ENCODE measurements at places on chromosomes 5 and 9.

- peak; percentile 71 for DNase-seq
These were observed 293.2 kb downstream of the ARHGAP26 start for GRCh38 chr5:143063175-143063970.

DNA sequence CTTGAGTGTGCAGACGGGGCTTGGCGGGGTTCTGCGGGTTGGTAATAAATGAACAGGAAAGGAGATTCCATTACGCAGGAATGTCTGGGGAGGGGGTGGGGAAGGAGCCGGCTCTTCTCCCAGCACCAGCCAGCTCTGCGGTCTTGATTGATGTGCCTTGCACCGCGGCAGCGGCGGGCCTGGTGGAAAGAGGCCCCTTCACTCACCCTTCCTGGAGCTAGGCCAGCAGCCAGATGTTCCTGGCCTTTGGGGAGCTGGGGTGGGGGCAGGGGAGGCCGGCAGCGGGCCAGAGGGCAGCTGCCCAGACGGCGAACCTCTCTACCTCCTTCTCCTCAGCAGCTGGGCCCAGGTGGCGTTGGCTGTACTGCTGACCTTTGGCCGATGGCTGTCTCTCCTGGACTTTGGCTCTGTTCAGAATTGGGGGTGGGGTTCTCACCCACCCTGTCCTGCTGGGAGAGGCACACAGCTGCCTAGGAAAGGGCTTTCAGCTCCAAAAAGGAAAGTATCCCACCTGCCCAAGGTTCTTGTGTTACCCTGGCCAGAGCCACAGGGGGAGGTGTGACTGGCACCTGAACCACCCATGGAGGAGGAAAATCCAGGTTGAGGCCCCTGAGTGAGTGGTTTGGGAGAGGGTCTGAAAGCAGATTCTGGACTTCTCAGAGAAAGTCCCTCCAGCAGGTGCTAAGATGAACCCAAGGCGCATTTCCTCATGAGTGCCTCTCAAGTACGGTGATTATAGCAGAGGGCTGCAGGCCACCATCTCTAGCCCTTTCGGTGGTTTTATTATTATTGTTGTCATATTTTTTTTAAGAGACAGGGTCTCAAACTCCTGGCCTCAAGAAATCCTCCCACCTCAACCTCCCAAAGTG is 58.0 kb upstream of the SYNPO start:
- peak; percentile 75 for DNase-seq

DNA sequence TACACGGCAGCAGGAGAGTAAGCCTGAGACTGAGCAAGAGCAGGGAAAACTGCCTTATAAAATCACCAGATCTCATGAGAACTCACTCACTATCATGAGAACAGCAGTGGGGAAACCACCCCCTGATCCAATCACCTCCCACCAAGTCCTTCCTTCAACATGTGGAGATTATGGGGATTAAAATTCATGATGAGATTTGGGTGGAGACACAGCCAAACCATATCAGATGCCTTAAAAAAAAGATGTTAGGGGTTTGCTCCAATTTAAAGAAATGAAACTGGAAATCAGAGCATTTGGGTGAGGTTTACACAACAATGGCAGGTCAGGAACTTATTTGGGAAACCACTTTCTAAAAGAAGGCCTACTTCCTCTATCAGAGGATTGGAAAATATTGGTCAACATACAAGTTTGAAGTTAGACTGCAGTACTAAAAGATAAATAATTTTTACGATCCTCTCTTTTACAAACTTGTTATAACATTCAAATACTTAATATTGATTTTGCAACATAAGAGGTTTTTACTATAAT is 105.1 kb downstream of the FBN2 start:
- DNase-seq: no peak

- DNase-seq: no peak
These were observed 133.4 kb upstream of the SHB start for GRCh38 chr9:38202336-38202938.

DNA sequence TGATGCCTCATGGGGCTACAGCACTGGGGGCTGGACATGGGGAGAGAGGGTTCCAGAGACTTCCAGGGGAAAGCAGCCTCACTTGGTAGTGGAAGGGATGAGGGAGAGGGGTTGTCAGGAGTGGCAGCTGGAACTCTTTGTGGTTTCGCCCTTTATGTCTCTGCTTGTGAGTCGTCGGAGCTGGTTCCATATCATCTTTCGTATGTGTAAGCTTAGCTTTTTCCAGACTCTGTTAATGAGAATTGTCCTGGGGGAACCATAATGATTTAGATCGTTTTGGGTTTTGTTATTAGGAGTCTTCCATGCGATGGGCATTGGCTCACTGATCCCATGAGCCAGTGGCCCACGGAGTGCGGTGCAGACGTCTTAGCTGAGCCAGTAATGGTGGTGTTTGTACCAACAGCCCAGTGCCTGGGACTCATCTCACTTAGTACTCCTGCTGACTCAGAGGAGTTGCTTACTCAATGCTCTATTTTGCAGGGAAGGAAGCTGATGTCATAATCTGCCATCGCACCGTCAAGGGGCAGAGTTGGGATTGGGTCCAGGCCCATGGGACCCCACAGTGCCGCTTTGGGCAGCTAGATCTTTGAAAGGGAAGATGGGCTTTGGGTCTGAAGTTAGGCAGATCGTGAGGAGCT is 48.5 kb downstream of the NEK6 start:
- peak; percentile 88 for DNase-seq

DNA sequence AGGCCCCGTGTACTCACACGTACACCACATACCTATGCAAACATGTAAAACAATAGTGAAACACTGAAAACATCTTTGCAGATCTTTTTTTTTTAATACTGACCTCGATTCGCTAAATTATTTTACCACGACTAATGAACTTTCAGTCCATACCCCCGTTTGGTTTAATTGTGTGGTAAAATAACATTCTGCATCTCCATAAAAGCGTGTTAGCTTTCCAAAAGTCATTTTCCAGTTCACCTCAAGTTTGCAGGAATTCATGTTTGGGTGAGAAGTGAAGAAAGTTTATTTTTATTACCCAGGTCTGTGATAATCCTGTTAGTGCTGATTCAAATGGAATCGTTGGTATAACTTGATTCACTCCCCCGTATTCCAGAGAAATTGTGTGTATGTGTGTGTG is 652 bp downstream of the ARSK start:
- DNase-seq: peak; percentile 24

GRCh38 chr9:130225071-130225470 is 40.5 kb upstream of the HMCN2 start:
- no peak for DNase-seq

DNA sequence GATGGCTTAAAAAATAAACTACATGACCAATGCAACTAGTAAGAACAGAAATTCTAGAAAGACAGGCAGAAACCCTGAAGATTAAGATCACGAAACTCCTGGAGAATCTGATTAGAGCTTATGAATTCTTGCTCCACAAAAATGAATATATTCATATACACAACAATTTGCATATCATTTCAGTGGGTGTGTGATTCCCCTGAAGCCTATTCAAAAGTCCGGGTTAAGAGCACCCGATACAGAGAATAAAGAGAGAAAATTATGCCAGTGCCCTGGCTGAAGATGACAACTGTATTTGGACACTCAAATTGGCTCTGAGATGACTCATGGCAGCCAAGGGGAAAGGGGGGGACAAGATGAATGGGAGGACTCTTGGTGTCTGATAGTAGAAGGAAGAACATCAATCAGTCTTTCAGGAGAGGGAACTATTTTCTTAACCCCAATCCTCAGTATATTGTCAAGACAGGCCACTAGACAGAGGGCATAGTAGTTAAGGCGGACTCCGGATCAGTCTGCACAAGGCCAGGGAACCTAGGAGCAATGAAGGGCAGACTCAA is 6.0 kb downstream of the TMOD1 start:
- no peak for DNase-seq

DNA sequence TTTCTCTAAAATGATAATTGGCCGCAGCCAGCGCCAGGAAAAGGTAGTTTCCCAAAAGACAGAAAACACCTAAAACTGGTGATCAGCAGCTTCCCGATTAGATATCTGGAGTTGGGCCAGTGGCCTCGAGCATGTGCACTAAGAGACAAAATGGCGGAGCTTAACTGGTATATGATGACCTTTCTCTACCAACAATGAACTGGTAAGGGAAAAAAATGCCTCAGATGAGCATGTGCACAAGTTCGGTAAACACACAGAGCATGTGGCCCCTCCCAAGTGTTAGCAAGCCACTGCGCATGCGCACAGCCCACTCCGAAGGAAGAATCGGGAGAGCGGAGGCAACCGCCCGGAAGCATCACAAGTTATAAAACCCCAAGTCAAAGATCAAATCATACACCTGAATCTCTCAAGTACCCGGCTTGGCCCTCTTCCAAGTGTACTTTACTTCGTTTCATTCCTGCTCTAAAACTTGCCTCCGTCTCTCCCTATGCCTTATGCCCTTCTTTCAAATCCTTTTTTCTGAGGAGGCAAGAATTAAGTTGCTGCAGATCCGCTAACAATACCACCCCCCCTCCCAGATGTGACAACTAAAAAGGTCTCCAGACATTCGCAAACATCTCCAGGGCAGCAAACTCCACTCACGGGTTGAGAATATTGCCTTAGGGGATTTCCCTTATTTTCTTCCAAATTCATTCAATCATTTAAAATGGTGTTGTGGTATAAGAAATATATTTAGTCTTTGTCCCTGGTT is 15.0 kb upstream of the PTBP3 start:
- peak; percentile 82 for DNase-seq

DNA sequence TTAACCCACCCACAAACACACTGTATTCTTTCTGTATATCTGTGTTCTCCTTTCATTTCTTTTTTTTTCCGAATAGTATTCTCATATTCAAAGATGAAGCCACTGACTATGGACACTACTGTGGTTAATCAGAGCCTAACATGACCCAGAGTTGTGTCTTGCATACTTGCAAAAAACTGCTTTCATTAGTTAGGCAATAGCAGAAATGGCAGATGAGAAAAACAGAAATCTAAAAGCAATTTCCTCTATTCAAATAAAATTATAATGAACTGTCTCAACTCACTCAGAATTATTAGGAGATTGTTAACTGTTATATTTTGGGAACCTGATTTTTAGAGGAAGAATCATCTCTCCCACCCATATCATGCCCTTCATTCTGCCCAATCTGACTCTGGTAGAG is 45.9 kb downstream of the FREM1 start:
- DNase-seq: no peak

- DNase-seq: peak; percentile 86
These were observed 117.0 kb upstream of the GNA14 start for GRCh38 chr9:77764894-77765780.

- no peak for DNase-seq
These were observed 46.8 kb downstream of the INIP start for GRCh38 chr9:112670991-112671625.

GRCh38 chr9:112249277-112249676 is 74.2 kb upstream of the SUSD1 start:
- DNase-seq: peak; percentile 42

DNA sequence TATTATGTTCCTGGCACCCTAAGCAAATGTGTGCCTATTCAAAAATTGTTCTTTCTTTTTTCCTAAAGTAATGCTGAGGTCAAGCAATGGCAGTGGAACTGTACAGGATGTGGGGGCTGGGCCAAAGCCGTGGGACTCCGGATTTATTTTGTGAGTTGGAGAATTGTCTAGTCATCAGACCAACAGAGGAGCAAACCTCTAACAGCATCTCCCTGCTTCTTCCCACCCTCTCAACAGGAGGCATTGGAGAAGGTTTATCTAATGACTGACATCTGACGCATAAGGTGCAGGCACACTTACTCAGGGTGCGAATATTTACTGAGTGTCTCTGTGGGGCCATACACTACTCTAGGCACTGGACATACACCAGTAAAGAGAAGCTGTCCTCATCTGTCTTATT is 38.6 kb downstream of the MARCHF11 start:
- no peak for DNase-seq

GRCh38 chr9:133910855-133911514 is 81.1 kb downstream of the VAV2 start:
- no peak for DNase-seq

DNA sequence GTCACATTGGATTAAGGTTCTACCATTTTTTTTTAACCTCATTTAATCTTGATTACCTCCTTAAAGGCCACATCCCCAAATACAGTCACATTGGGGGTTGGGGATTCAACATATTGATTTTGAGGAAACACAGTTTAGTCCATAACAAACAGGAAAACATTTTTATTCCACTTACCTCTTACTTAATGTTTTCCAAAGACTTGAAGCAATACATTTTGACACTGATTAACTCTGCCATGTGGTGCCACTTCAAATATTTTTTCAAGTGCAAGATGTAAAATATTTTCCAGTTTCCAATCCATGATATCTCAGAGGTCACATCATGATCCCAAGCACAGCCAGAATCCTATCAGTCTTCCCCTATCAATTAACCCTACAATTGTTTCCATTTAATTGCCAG is 548.0 kb downstream of the CSNK1G3 start:
- DNase-seq: no peak

GRCh38 chr9:88593537-88594185 is 58.7 kb downstream of the NXNL2 start:
- DNase-seq: peak; percentile 81

- no peak for DNase-seq
These were observed 55.4 kb downstream of the TIMD4 start for GRCh38 chr5:156907667-156908066.

DNA sequence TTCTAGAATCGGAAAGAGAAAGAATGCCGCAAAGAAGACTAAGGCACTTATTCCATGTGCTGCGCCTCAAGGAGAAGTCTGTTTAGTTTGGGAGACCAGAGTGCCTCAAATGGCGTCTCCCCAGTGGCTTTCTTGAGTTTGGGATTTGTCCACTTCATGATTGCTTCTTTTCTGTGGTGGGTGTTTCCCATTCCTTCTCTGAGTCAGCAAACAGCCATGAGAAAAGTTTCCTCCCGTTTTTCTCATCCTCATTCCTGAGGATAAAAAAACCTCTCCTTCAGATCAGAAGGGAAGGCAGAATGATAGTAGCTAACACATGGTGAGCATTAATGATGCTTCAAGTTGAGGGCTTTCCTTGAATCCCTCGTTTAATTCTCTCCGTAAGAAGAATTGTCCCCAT is 275.9 kb upstream of the WWC1 start:
- DNase-seq: peak; percentile 34

- peak; percentile 87 for DNase-seq
These were observed 680.8 kb downstream of the CETN3 start for GRCh38 chr5:89728750-89729149.

GRCh38 chr9:7360513-7360912 is 439.1 kb downstream of the DMAC1 start:
- DNase-seq: no peak

DNA sequence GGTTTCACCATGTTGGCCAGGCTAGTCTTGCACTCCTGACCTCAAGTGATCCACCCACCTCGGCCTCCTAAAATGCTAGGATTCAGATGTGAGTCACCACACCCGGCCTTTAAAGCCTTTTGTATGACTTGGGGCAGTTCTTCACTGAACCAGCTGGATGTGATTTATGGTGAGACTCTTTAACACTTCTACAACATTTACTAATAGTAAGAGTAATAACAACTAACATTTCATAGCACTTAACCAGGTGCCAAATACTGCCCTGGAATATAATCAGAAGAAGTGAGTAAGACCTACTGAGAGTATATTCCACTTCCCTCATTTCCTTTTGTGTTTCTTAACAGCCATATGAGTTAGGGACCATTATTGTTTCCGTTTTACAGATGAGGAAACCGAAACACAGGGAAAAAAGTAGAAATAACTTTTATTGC is 10.0 kb downstream of the ZSWIM6 start:
- DNase-seq: no peak

GRCh38 chr9:72703574-72703973 is 182.2 kb downstream of the TMC1 start:
- no peak for DNase-seq

- no peak for DNase-seq
These were observed 658.1 kb upstream of the ARRDC3 start for GRCh38 chr5:92041206-92041605.
